ENCODE measurements at places on chromosomes 16 and 17.

DNA sequence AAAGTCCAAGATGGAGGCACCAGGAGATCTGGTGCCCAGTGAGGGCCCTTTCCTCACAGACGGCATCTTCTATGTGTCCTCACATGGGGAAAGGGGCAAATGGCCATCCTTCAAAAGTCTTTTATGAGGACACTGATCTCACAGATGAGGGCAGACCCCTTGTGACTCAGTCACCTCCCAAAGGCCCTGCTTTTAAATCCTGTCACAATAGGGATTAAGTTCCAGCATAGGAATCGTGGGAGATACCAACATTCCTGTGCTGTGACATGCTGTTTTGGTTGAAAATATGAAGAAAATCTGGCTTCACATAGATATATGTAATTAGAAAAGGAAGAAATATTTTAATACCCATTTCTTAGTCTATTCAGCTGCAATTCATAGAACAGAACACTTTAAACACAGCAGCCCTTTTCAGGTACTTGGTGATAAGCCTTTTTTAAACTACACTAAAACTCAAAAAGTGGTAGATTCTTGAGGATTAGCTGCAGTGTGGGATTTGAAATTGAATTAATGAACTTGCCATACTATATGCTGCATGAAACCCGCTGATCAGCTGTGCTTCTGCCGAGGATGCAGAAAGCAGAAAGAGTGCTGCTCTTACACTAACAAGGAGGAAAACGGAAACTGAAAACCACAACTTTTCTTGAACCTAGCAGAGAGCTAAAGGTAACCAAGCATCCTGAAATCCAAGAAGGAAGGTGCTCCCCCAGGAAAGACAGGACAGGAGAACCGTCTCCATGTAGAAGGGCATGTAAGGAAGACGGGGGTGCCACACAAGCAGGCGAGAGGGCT lies 32.7 kb downstream of the VPS53 start:
- DNase-seq, result no peak

DNA sequence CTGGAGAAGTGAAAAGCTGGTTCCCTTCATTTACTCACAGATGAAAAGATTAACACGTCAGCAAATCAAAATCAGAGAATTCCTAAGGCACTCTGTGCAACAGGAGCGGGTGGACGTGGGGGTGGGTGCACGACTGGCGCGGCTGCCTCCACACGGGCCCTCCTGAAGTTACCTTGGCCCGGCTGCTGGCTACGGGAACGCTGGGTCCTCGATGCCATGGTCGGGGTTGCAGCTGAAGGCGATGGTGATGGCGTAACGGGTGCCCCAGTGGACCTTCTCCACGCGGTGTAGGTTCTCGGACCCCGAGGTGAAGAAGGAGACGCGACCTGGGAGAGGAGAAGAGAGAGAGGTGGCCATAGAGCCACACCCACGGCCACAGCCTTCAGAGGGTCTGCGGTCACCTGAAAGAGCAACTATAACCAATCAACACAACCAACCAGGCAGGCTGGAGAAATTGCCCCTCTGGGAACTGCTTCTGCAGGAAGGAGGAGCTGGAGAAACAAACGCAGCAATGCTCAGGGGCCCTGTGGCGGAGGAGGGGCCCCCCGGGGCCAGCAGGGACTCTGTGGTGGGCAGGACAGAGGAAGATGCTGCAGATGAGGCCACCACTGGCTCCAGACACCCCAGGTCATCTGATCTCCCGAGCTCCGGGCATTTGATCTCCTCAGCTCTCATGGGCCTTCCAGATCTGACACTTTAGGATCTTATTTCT lies 20.8 kb downstream of the UTS2R start:
- no peak for DNase-seq

- DNase-seq, result no peak
Observed at GRCh38 chr16:68782198-68783174, 45.4 kb downstream of the CDH1 start.

DNA sequence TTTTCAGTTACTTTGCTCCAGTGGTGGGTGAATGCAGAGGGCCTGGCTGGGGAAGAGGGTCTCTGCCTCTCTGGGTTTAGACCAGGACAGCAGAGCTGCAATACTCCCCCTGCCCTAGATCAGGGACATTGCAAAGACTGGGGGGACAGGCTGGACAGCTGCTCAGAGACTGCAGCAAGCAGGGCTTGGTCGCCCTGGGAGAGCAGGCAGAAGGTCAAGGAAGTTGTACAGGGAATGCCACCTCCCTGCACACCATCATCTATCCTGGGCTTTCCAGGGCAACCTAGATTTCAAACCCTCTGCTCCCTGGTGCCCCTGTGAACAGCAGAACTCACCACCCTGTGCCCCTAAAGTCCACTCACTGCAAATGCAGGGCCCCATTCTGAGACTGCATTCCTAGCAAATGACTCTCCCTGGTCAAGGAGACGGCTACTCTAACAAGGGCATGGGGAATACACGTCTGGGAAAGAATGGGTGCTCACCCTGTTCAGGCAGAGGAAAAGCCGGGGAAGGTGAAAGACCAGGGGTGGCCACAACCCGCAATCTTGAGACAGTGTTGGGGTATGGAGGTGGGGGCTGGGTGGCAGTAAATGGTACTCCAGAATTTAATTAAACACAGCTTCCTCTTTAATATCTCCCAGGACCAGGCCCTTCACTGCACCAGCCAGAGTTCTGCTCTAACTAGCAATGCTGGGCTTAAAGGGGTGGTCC lies 1.0 kb downstream of the KIFC3 start:
- no peak for DNase-seq

GRCh38 chr17:37789021-37789565 lies 44.2 kb upstream of the HNF1B start:
- DNase-seq, result no peak

GRCh38 chr17:54944796-54945195 lies 23.7 kb downstream of the COX11 start:
- DNase-seq, result no peak

- DNase-seq, result no peak
Observed at GRCh38 chr16:50002190-50002589, 22.8 kb upstream of the CNEP1R1 start.

GRCh38 chr16:74045513-74045912 lies 251.1 kb upstream of the PSMD7 start:
- no peak for DNase-seq

DNA sequence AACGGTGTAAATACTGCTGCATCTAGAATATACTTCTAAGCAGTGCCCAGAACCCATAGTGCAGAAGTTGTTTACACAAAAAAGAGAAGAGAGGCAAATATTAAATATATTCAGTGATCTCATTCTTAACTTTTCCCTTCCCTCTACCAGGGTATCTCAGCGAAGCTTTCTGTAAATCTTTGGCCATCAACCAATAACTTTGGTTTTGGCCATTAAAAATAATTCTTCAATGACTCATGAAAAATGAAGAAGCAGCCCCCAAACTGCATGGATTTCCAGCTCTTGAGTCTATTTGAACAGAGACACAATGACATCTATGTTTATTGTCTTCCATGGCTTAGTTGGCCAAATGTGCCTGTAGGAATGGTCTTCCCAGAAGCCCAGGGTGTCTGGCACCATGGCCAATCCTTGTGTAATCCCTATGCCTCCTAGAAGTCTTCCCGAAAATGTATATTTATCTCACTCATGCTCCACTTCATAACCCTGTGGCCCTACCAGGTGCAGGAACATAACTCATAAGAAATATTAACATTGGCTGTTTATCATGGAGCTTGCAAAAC lies 646.6 kb downstream of the TOX3 start:
- DNase-seq, result no peak

DNA sequence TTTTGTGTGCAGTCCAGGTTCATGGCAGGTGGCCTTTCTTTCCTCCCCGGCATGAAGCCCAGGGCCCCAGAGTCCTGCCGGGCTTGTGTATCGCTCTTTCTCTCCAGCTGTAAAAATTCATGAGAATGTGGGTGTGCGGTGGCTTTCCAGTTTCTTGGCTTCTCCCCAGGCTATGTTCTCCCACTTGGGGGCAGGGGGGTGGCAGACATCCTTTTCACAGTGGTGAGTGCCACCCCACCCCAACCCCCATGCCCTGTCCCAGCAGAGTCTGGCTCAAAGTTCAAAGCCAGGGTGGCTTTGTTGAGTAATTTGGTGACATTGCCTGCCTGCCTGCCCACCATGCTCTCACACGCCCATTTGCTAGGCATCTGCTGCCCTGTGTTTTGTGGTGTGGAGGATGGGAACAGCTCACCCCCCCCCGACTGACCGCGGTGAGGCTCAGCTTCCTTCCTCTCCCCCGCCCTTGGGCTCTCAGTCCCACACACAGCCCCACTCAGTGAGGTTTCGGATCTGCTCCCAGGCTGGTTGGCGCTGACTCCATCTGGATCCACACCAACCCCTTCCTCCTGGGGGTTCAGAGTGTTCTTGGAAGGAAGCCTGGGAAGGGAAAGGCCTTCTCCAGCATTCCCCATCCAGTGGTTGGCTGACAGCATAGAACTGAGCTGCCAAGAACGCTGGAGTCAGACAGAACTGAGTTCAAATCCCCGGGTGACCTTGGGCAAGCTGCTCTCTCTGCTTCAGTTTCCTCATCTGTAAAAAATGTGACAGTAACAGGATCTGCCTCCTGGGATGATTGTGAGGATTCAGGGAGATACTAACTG lies 36.0 kb downstream of the CHD9 start:
- no peak for DNase-seq

DNA sequence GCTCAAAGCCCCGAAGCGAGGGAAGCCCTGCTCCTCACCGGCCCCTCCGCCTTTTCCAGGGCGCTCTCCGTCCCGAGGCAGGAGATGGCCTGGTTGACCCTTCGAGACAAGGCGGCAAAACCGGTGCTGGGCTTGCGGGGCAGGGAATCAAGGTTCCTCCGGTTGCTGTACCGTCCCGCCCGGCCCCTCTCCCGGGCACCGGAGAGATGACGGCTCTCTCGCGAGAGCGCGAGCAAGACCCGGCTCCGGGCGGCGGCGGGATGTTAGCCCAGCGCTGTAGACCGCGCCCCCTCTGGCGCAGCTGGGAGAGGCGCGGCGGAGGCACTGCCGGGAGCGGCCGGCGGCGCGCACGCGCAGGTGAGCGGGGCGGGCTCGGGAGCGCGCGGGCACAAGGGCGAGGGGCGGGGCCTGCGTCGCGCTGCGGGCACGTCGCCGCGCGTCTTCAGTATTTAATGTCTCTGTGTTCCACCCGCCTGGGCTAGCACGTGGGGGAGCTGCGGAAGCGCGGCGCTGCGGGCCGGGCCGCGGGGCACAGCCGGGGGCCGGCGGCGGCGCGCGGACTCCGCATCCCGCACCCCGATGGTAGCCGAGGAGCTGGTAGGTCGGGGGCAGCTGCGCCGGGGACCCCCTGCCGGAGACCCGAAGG lies at the start of gene AKAP1:
AKAP1 (plus strand) TSS at position 445 of the 646 bp plus-strand sequence. CDS start 20,219 bp downstream, outside the sequence.
- DNase-seq, result peak; percentile 92

DNA sequence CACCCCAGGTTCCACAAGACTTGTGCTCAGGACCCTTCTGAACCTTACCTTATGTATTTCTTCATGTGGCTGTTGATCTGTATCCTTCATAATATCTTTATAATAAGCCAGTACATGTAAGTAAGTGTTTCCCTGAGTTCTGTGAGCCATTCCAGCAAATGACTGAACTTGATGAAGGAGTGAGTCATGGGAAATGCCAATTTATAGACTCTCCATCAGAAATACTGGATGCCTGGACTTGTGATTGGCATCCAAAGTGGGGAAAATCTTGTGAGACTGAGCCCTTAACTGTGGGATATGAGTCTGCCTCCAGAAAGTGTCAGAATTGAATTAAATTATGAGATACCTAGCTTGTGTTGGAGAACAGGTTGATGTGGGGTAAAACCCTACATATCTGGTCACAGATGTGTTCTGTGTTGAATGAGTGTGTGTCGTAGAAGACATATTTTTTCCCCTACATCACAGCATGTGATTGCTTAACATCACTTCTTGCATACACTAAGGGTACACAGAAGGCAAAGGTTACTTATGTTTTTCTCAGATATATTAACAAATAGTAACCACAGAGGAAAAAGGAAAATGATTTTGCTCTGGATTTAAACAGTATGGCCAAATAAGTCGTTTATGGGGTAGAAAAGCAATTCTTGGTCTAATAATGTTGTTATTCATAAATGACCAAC lies 70.2 kb upstream of the NETO2 start:
- DNase-seq, result no peak

GRCh38 chr17:78717431-78717980 lies 64.6 kb downstream of the CYTH1 start:
- DNase-seq, result no peak

- no peak for DNase-seq
Observed at GRCh38 chr16:8846401-8846932, 22.3 kb downstream of the CARHSP1 start.

DNA sequence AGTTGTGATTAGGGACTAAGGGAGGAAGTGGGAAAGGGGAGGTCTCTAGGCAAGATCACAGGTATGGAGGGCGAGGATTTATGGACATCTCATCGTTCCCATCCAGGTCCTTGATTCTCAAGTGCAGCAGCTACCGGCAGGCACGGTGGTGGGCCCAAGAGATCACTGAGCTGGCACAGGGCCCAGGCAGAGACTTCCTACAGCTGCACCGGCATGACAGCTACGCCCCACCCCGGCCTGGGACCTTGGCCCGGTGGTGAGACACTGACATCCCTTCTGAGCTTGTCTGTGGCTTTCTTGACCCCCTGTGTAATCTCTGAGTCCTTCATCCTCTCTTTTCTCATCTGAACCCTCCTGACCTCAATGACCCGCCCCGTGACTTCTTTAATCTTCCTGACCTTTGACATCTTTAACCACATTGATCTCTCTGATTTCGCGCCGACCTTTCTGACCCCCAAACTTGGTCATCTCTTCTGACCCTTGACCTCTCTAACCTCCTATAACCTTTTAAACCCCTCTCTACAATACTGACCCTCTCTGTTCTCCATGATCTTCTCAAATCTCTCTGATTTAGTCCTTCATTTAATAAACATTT lies 3.8 kb downstream of the PLD2 start:
- no peak for DNase-seq

GRCh38 chr17:3834811-3835210 lies 11.2 kb downstream of the NCBP3 start:
- DNase-seq, result no peak

DNA sequence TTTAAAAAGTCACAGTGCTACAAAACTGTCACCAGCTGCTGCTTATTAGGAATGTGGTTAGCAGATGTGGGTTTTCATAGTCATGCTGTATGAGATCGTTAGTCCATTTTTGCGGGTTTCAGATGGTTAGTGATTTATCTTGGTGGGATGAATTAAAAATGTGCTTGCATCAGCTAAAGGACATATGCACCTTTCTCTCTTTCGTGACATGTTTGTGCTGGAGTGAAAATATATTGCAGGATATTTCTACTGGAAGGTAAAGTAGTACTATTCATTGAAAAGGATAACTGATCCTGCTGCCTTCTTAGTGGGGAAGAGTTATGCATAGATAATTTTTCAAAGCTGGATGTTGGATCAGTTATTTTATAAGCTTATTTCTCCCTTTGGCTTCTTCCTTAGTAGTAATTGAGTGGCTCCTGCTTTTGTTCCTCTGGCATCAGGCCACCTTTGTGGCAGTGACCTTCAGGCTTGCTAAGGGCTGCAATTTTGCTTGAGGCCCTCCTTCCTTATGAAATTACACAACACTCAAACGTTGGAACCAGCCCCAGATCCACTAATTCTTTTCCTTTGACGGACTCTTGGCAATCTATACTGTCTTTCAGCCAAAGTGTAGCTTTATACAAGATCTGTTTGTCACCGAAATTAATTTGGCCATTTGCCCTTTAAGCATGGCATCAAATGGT lies 7.5 kb upstream of the SNTB2 start:
- DNase-seq, result no peak
